Body of pancreas (tissue), 4 donors: ENCODE measurements at places on chromosomes 12 and 14. TPM values are rescaled to one million over a fixed set of nuclear protein-coding genes. Genes with fewer than 3 reads are reported as not detected.

GRCh38 chr12:30437616-30438015 lies 258.1 kb downstream of the IPO8 start:
- peak; percentile 16 for DNase-seq

DNA sequence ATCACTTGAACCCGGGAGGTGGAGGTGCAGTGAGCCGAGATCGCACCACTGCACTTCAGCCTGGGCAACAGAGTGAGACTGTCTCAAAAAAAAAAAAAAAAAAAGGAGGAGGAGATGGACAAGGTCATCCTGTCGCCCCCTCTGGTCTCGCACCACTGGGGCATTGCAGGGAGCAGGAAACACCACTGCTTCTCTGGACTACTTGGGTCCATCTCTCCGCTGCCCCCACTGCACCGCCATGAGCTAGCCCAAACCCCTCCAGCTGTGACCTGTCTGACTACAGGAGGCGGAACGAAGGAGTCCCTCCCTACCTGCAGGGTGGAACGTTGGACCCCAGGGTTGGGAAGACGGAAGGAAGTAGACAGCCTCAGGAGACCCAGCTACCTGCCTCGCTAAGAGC lies 18.2 kb upstream of the FAM222A start:
- no peak for DNase-seq

Gene CCDC38
- not detected for total RNA-seq

GRCh38 chr14:22838631-22839041 lies 2.3 kb downstream of the MMP14 start:
- peak; percentile 40 for DNase-seq

Gene MANSC4
- total RNA-seq, result not detected

- DNase-seq, result no peak
Observed at GRCh38 chr12:85060916-85061315, 24.8 kb downstream of the LRRIQ1 start.

Gene TAPBPL
- total RNA-seq, result 14.5 TPM

GRCh38 chr14:25041898-25042297 lies 8.0 kb downstream of the STXBP6 start:
- DNase-seq, result no peak

GRCh38 chr12:5163661-5164060 lies 120.0 kb downstream of the KCNA5 start:
- no peak for DNase-seq

GRCh38 chr12:99847936-99848335 lies 136.8 kb downstream of the ANKS1B start:
- no peak for DNase-seq

Gene TAS2R46
- 3.9 TPM for total RNA-seq

DNA sequence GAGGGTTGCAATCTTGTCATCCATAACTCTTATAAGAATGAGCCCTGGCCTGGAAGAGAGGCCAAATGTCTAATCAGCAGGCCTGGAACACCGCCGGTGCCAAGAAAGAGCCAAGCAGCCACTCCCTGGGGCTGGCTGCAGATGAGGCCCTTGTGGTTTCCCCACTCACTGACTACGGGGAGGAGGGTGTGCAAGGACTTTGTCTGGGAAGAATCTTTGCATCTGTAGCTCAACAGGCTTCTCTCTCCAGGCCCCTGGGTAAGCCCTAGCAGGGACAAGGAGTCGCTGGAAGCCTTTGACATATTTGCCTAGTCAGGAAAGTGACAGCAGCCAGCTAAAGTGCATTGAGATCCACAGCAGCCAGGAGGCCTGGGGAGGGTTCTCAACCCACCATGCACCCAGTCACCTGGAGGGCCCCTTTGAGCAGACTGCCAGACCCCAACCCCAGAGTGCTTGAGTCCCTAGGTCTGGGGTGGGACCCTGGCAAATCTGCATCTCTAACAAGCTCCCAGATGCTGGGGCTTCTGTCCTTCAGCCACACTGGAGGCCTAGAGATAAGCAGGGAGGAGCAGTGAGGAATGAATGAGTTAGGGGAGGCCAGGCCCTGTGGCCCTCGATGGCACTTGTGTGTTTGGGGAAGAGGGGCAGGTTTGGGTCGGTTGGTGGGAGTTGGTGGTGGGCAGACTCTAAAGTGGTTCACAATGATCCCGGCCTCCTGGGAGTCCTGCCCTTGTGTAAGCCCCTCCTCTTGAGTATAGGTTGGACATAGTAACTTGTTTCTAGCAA lies 13.9 kb upstream of the LRTM2 start:
- no peak for DNase-seq

GRCh38 chr14:54444681-54445080 lies 3.5 kb upstream of the CNIH1 start:
- no peak for DNase-seq

Gene SOCS2
- total RNA-seq, result 16.3 TPM
